Daoy (cell line): ENCODE measurements at places on chromosomes 11 and 22. TPM values are rescaled to one million over a fixed set of nuclear protein-coding genes. Genes with fewer than 3 reads are reported as not detected.

LARGE1 gene
- total RNA-seq, result 9.1 and 18.0 TPM in 2 replicates

- no peak for DNase-seq
Observed at GRCh38 chr11:122007601-122008071, 108.4 kb downstream of the BLID start.

GRCh38 chr22:41746567-41747400 is 47.5 kb downstream of the MEI1 start:
- peak; percentile 87 for DNase-seq

DNA sequence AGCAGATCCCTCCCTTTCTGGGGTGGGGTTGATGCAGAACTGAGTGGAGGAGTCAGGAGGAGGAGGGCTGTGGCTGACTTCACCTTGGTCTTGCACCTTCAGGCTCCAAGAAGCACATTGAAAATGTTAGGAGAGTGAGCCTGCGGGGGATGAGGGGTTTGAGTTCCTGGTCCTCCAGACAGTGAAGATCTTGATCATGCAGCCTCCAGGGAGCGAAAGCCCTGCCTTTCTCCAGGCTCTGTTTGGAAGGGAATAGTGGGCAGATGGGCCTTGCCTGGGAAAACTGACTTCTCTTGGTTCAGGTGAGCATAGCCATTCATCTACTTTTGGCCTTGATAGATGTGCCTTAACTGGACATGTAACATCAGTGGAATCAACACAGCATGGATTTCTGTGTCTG is 267.6 kb upstream of the B3GAT1 start:
- DNase-seq, result no peak
